ENCODE measurements at places on chromosomes 7 and 10.

DNA sequence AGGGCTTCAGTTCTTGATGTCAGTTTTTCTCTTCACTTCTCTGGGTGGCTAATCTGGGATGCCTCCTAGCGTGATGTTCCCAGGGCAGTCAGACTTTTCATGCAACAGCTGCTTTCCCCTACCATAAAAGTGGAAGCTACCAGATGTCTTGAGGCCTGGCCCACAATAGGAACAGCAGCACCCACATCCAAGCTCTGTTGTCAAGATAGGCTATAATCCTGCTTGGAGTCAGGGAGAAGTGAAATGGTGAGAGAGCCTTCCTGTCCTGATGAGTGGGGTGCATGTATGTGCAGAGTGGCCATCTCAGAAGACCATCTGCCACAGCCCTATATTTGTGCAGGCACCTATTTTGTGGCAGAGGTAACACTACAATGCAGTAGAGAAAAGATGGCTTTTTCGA, 108.0 kb downstream of the HTR5A start:
- DNase-seq: no peak

DNA sequence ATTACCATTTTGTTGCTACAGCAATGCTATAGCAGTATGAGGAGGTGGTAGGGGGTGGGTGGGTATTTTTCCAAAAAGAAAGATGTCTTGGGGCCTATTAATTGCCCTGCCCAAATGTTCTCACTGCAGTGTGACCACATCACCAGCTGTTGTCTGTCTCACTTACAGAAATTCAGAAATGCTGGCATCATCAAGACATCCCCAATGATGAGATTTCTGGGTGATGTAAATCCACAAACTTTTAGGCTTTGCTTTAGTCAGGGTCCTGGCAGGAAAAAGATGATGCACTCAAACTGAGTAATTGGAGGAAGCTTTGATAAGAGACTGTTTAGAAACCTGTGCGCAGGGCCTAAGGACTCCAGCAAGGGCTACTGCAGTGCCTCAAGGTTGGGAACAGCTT, 56.2 kb upstream of the OPN4 start:
- no peak for DNase-seq

- DNase-seq: no peak
Observed at GRCh38 chr10:61821153-61821552, 80.3 kb upstream of the ARID5B start.

DNA sequence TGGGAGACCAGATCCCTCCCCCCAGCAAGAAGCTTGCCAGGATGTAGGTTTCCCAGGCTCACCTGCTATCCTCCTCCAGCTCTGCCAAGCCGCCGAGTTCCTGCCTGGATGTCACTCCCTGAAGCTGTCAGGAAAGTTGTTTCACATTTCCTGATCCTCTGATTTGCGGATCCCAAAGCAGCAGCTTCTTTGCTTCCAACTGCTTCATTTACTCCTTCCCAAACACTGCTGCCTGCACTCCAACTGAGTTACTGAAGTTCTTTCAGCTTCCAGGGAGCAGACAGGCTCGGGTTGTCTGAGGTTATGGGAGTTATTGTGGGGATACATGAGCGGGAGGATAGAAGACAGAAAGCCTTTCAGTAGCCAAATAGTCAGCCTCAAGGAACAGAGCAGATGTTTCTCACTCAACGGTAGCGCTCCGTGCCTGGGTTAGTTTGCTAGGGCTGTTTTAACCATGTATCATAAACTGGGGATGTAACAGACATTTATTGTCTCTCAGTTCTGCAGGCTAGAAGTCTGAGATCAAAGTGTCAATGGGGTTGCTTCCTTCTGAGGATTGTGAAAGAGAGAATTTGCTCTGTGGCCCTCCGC, 516.0 kb downstream of the REEP3 start:
- no peak for DNase-seq

DNA sequence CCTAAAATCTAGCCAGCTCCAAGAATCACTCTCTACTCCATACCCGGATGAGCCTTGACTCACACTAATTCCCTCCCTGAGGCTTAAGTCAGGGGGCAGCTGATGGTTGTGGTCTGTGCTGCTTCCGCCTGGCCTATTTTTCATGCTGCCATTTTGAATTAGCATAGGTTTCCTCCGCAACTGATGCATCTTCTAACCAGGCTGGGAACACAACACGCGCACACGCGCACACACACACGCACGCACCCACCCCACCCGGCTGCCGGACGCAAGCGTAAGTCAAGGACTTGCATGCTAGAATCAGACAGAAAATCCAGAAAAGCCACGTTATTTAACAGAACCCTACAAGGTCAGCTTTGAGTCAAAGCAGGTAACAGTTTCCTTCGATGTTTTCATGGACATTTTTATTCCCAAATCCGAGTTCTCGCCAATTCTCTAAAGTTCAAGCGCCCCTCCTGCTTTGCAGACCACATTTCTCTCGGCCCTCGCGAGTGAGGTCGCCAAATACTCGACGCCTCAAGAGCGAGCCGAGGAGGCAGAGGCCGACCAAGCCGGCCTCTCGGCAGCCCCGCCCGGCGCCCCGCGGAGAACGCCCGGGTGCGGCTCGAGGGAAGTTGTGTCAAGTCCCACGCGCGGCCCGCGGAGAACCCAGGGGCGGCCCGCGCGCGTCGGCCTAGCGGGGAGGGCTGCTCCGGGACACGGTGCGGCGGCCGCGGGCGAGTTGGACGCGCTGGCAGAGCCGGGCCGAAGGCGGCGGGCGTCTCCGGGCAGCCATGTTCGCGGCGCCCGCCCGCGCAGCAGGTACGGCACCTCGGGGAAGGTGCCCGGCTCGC, 961 bp downstream of the SCRN1 start:
- peak; percentile 64 for DNase-seq

DNA sequence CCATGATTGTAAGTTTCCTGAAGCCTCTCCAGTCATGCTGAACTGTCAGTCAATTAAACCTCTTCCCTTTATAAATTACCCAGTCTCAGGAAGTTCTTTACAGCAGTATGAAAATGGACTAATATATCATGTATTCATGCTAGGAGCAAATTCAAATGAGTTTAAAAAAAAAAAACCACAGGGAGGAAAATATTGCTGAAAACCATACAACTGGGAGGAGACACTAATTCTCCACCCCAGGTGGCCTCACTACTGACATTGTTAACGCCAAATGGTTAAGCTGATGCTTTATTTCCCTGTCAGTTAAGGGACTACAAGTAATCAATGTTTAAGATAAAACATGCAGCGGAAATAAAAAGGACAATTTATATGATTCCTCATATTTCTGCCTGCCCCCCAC, 55.1 kb downstream of the PDE1C start:
- no peak for DNase-seq

GRCh38 chr10:30736685-30737232, 107.2 kb upstream of the LYZL2 start:
- no peak for DNase-seq

GRCh38 chr10:13827076-13827797, 240.5 kb downstream of the PRPF18 start:
- DNase-seq: no peak

DNA sequence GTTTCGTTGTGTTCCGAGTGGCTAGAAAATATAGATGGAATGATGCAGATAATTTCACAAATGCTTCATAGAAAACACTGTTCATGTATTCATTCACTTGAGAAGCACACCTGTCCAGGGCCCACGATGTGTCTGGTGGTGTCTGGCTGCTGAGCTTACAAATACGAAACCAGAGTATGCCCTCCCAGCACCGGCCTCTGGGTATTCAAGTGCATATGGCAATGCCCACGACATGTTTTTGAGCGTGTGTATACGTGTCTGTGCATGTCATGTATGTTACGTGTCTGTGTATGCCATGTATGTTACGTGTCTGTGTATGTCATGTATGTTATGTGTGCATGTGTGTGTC, 37.9 kb downstream of the IL2RA start:
- DNase-seq: no peak

- no peak for DNase-seq
Observed at GRCh38 chr10:122445904-122446303, 8.5 kb upstream of the ARMS2 start.

DNA sequence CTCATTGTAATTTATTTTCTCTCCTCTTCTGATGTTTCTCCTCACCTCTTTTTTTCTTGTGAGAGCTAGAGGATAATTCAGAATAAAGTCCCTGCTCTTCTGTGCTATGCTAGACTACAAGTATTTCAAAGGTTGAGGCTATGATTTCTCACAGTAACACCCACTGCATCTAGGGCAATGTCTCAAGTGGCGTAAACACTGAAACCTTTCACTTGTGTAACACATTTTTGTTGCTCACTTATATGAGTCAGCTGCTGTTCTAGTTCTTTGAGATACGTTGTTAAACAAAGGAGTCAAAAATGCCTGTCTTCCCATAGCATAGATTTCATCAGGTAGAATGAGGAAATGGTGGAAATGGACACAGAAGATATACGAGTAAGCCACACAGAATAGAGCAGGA, 305.1 kb upstream of the PITRM1 start:
- no peak for DNase-seq

DNA sequence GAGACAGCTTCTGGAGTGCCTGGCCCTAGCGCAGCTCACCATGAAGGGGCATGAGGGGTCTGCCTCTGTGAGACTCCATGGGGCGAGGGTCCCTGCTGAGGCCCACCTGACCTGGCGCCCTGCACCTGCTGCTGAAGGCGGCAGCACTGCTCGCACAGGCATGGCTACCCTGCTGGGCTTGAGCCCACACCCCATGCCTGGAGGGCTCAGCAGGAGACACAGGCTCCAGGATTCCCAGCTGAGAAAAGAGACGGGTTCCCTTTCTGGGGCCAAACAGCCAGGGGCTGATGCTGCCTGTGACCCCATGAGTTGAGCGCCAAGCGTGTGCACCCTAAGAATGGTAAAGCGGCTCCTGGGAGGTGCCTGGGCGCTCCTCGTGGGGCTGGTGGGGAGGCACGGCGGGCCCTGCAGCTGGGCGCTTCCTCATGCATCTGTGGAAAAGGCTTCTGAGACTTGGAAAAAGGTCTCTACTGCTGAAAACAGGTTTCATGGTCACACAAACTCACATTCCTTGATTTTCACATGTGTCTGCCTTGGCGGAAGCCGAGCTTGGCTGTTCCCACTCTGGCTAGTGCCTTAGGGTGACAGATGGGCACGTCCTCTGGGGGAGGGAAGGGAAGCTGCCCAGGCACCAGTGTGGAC, 233.4 kb downstream of the ZMYND11 start:
- no peak for DNase-seq

DNA sequence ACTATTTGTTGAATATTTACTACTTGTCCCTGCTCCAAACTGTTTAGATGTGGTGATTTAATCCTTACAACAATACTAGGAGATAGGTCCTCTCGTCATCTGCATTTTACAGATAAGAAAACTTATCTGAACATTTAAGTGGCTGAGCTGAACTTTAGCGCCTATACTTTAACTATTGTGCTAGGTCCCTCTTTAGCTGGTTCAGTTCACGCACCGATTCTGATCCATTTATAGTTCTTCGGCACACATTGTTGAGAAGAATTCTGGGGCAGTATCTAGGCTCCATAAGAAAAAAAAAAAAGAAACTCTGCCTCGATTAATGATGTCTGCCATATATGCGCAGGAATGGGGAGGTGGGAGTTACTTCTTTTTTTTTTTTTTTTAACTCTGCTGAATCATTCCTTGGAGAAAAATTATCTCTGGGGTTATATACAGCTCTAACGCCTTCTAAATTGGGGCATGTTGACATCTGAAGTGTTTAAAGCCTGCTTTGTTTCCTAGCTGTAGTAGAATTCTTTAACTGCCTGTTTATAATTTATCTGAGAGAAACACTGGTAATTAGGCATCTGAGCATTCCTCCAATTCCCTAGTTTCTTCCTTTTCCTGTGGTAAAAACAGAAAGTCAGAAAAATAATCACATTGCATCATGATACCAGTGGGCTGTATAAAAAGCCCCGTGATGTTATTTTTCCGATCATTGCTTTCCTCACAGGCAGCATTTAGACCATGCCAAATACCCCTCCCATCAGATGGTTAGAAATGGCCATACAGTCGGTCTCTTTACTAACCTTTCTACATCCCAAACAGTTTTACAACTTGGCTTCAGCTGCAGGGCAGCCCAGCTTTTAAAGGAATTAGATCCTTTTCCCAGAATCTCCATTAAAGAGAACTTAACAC, 98.5 kb upstream of the KDM7A start:
- no peak for DNase-seq

DNA sequence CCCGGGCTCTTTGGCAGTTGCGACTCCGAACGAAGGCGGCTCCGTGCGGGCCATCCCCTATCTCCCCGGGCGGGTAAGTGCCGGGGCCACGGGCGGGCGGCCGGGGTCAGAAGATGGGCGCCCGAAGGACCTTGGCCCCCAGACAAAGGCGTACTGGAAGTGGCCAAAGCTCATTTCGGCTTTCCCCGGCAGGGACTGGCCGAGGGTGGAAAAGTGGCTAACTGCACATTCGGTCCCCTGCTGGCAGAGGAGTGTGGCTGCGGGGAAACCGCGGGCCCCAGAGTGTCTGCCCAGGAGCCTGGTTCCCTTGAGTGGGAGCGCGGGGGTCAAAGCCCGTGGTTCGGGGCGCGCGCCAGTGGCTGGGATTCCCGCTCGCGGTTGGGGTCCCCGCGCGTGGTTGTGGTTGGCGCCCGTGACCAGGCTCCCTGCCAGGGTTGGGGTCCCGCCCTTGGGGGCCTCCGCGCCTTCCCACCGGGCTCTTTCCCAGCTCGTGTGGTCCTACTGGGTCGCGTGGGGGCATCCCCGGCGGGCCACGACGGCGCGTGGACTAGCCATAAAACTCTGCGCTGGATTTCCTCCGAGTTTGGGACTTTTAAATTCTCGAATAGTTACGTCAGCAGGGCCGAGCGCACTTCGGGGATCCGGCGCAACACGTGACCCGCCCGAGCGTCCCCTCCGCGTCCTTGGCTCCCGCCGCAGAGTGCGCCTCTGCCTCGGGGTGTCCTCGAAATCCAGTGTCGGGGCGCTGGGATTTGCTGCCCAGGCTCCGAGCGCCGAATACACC, 124.4 kb downstream of the TACC2 start:
- peak; percentile 23 for DNase-seq

- no peak for DNase-seq
Observed at GRCh38 chr7:13602036-13602435, 387.4 kb downstream of the ETV1 start.

DNA sequence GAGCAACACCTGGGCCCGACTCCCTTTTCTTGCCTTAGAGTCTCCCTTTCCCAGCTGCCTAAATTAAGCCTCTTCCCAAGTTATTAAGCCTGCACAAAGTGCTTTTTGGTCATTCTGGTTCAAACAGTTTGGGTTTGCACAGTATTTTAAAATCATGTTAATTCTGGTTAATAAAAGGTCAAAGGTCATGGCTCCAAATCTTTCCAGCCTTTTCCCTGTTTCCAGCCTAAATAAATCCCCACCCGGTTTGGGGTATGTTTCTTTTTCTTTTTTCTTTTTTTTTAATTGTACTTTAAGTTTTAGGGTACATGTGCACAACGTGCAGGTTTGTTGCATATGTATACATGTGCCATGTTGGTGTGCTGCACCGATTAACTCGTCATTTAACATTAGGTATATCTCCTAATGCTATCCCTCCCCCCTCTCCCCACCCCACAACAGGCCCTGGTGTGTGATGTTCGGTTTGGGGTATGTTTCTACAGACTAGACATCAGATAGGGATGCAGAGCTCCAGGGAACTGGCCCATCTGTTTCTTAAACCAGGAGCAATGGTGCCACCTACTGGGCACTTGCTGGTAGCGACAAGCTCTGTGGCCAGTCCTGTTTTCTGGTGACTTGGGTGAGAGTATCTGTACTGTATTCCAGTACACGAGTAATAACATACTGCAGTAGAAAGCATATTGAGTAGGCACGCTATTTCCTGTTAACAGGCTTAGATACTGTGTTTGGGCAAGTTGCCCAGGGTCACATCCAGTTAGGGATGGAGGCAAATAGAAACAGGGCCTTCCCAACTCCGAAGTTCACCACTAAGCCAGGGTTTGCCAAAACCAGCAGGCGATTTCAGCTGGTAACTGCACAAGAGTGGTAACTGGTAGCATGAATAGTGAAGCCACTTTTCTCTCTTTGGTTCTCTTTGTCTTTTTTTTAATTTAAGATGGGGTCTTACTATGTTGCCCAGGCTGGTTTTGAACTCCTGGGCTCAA, 60.6 kb upstream of the TRIM8 start:
- peak; percentile 71 for DNase-seq

Data from SHP77 treated with DMSO at 0.1 percent for 48 hours (cell line).